ENCODE measurements at places on chromosomes 7 and 10.

GRCh38 chr10:132374176-132374575 lies 22.8 kb upstream of the PWWP2B start:
- no peak for DNase-seq

DNA sequence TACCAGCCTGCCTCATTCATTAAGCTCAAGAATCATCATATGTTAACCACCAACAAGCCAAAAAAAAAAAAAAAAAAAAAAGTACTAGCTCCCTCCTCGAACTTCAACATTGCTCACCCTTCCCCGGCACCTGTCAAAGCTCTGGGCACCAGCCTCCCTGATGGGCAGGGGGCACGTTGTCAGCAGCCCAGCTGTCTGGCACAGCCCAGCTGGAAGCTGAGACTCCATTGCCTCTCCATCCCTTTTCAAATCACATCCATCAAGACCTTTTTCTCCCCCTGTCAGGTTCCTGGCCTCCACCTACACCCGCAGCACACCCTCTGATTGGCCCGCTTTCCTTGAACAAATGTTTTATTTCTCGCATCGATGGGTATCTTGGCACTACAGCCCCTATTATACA lies 913.3 kb upstream of the AUTS2 start:
- no peak for DNase-seq

GRCh38 chr7:95628831-95629439 lies 32.6 kb upstream of the PDK4 start:
- no peak for DNase-seq

DNA sequence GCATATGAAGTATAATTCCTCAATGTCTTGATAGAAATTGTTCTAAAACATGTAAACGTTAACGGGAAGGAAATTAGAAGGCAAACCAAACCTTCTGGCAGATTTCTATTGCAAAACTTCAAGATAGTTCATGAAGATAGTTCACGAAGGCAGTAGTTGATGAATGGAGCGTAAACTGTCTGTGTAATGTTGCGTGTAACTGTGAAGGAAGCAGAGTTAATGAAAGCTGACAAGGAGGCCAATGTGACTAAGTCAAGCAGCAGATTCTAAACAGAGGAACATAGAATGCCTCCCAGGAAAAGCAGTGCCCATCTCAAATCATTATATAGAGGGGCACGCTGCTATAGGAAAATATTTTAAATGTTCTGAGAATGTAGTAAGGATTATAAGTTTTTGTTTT lies 659.7 kb upstream of the IGFBP3 start:
- no peak for DNase-seq

GRCh38 chr10:69474742-69475432 lies 23.6 kb downstream of the TSPAN15 start:
- DNase-seq: no peak

- DNase-seq: no peak
Observed at GRCh38 chr7:80439894-80440821, 71.7 kb downstream of the GNAT3 start.

- DNase-seq: no peak
Observed at GRCh38 chr7:88795553-88795952, at the start of gene TEX47. TSS of gene TEX47 (minus strand) at chr7:88795737. CDS start at chr7:88794942, 795 bp downstream.

DNA sequence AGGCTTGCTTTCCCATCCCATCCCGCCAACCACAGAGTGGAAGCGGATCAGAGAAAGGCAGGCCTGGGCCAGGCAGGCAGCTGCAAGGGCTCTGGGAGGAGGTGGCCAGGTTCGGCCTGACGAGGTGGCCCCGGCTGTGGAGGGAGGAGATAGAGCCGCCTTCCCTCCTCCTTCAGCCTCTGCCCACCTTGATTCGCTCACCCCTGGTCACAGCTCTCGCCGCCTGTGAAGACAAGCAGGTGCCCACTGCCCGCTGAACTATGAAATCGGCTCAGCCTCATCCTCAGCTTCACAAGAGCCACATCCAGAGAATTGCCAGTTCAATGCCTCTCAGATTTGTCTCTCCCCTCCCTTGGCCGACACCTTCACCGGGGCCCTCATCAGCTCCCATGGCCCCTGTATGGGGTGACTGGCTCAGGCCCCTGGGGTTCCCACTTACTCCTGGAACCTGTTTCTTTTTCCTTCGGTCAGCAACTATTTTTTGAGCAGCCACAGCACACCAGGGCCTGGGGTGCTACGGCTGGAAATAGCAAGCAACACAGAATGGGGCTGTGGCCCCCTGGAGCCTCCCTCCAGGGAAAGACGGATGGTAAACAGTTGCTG lies 80.0 kb upstream of the CHST15 start:
- no peak for DNase-seq

Measured in activated T-cell treated with anti-CD3 and anti-CD28 coated beads, Interleukin-2, amount 50 U/mL, for 24 hours (primary cell).